ENCODE measurements at places on chromosomes 2 and 18. TPM values are rescaled to one million over a fixed set of nuclear protein-coding genes. Genes with fewer than 3 reads are reported as not detected.

The RAB6C gene
- total RNA-seq, result under 0.01 TPM

The SAG gene
- total RNA-seq, result not detected

The KCNF1 gene
- total RNA-seq, result not detected

The DYSF gene
- 0.66 TPM for total RNA-seq

The NEU2 gene
- total RNA-seq, result not detected

The NABP1 gene
- 98.8 TPM for total RNA-seq
